Activated naive CD4-positive, alpha-beta T cell treated with Interleukin-2 at 50 U/mL for 16 hours (primary cell): ENCODE measurements at places on chromosomes 13 and 19.

GRCh38 chr19:41588497-41589209 lies 12.7 kb downstream of the CEACAM21 start:
- no peak for DNase-seq

DNA sequence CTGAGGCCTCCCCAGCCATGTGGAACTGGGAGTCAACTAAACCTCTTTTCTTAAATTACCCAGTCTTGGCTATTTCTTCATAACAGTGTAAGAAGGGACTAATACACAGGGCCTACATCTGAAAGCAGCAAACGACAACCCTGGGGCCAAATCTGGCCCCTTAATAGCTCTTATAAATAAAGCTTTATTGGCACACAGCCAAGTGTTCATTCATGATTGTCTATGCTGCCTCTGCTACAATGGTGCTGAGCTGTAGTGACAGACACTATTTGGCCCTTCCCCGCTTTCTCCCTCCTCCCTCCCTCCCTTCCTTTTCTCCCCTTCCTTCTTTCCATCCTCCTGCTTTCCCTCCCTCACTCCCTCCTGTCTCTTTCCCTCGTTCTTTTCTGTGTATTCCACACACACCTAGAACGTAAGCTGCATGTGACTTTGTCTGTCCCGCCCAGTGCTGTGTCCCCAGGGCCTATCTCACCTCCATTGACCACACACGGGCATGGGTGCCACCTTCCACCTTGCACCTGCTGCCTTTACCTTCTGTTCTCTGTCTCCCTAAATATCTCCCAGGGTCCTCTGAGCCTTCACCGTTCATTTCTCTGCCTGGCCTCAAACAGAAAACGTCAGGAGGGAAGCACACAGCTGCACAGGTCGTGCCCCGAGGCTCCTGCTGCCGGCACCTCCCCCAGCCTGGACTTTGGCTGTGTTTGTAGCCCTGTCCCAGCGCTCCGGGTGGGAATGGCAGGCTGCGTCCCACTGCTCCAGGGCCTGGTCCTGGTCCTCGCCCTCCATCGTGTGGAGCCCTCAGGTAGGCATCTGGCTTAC lies at the start of gene PROZ:
Gene PROZ (plus strand): TSS at position 720 of the 819 bp plus-strand sequence. CDS start 13 bp downstream, at position 733.
- no peak for DNase-seq

- no peak for DNase-seq
Measured at GRCh38 chr19:52898101-52898500, 666 bp upstream of the ZNF320 start.

DNA sequence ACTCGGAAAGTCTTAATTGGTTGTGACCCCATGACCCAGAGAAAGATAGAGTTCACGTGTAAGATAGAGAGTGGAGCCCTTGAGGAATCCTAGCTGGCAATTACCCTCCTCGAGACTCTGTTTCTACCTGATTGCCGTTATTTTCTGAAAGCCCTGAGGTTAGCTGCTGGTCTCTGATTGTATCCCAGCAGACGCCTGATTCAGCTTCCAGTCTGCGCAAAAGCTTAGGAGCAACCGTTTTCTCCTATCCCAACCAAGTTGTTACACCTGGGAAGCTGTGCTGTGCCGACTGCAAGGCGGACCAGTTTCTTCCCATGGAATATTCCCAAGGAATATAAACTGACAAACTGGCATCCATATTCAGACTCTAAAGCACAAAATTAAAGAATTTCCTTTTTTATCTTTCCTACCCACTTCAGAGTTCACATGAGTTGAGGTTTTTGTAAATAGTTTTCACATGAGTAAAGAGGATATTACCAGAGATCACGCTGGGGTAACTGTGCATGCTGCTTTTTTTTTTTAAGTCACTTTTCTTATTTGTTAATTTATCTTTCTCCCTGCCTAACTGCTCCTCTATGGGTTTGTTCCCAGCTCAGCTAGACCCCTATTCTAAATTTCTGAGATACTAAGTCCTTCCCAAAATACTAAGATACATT lies 1.5 kb upstream of the TRPC4 start:
- no peak for DNase-seq

GRCh38 chr19:29275266-29275665 lies 62.3 kb upstream of the UQCRFS1 start:
- DNase-seq, result no peak

DNA sequence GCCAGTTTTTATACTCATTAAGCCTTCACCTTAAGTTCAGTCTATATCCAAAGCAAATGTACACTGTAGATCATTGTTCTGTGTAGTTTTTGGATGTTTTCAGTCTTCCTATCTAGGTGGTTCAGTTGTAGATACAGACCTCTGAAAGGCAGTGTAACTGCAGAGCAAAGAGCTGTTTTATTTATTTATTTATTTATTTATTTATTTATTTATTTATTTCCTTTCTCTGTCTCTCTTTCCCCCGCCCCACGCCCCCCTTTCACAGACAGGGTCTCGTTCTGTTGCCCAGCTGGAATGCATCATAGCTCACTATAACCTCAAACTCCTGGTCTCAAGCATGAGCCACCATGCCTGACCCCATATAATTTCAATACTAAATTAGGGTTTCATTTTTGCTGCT lies 281.8 kb upstream of the KLHL1 start:
- no peak for DNase-seq

DNA sequence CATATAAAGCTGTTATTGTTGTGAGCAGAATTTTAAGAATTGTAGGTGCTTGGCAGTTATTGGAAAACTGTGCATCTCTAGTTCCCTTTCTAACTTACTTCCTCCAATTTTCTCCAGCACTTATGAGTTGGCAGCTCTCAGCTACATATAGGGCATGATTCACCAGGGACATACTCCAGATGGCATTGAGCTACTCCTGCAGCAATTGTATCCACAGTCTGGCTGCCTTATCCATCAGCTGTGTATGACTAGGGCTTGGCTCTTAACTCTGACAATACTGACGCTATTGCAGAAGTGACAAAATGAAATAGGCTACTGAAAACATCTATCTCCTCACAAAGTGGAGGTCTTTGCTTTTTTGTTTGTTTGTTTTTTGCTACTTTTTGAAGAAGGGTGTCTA lies 276.7 kb downstream of the POU4F1 start:
- no peak for DNase-seq

- DNase-seq, result no peak
Measured at GRCh38 chr13:93751117-93751516, 524.5 kb downstream of the GPC6 start.

DNA sequence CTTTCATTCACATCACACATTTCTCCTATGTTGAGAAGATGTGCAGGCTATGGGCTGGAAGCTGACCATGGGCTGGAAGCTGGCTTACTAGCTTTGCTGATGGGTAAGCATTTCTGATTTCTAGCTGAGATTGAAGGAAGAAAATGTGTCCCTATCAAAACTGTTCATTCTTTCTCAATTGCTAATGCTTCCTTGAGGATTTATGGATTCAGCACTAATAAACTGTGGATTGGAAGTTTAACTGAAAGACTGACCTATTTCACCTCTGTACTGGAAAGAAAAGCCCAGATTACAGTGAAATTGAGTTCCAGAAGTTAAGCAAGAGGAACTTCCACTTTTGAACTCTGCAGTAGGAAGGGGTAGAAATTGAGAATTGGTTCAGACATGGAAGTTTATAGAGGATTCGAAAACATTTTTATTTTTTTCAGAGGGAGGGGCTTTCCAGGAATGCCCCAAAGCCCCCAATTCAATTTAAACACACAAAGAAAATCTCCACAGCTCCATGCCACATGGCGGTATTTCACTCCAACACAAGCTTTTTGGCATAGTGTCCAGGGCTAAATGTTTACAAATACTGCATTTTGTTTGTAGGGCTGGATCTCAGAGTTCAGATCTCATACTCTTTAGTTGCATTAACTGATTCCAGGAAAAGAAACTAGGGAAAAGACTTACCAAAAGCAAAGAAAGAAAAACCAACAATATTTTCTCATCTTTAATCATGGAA lies 61.2 kb upstream of the ARGLU1 start:
- no peak for DNase-seq

DNA sequence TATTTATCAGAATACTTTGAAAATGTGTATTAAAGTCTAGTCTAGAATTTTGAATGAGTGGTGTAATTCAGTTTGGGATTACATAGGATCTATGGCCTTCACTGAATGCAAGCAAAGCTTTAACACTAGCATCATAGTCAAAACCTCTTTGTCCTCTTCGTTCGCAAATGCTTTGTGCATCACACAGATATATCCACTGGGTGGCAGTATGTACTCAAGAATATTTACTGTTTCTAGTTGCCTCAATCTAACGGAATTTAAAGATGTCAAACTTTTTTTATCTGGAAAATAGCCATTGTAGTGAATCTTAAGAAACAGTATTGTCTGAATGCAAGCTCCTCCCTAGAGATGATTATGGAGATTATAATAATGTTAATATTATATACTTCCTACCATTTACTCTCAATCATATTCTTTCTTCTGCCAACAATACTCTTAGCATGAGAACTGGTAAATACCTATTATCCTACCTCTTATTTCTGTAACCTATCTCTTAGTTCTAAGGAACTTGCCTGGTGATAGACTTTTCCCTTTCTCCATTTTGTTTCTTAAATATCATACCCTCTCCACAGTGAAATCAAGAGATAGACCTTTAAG lies 25.8 kb downstream of the LACC1 start:
- peak; percentile 6 for DNase-seq

DNA sequence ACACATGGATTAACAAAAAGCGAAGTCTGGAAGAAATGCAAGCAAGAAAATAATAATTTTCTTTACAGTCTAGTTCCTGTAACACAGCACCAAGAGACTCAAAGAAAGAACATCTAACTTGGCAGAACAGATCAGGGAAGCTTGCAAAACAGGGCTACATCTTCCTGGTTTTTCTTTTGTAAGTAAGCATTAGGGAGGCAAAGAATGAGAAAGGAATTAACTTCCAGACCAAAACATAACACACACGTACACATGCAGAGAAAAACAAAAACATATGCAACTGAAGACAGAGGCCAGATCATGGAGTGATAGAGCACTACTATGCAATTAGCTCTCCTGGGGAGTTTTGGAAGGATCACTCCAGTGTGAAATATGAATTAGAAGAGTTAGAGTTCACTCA lies 120.5 kb downstream of the DIAPH3 start:
- DNase-seq, result no peak
